Stomach (tissue), 19 donors: ENCODE measurements at places on chromosomes 16 and 17. TPM values are rescaled to one million over a fixed set of nuclear protein-coding genes. Genes with fewer than 3 reads are reported as not detected.

- no peak for DNase-seq
Observed at GRCh38 chr16:54998834-54999233, 68.2 kb downstream of the IRX5 start.

DNA sequence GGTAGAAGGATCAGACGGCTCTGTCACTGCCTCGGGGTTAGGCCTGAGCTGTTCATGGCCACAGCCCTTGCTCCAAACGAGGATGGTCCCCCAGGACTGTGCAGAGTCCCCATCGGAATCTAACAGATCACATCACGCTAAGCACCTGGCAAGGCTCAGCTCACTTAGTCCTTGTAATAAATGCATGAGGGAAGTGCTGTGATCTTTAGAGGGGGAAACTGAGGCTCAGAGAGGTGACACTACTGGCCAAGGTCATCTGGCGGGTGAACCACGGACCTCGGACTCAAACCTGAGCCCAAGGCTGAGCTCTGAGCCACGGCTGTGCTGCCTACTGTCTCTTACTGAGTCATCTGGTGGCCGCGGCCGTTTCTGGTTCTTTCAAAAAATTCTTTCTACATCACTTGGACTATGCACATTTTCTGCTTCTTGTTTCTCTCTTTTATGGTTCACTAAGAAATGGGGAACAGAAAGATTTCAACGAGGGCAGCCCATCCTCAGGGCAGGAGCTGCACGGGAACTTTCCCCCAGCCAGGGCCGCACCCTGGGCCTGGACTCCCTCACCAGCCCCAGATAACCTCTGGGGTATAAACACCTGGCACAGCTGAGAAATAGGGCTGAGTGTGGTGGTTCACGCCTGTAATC is 55.6 kb downstream of the COTL1 start:
- no peak for DNase-seq

Gene KRTAP4-6
- not detected for total RNA-seq

GRCh38 chr16:21159281-21159951 is 942 bp downstream of the LDAF1 start:
- DNase-seq, result peak; percentile 67

- DNase-seq, result no peak
Observed at GRCh38 chr17:5854871-5855554, 215.2 kb upstream of the WSCD1 start.
